ENCODE measurements at places on chromosomes 16 and 17. TPM values are rescaled to one million over a fixed set of nuclear protein-coding genes. Genes with fewer than 3 reads are reported as not detected.
A peak's percentile ranks its signal among the peaks of the same experiment; 100 is the strongest.

DNA sequence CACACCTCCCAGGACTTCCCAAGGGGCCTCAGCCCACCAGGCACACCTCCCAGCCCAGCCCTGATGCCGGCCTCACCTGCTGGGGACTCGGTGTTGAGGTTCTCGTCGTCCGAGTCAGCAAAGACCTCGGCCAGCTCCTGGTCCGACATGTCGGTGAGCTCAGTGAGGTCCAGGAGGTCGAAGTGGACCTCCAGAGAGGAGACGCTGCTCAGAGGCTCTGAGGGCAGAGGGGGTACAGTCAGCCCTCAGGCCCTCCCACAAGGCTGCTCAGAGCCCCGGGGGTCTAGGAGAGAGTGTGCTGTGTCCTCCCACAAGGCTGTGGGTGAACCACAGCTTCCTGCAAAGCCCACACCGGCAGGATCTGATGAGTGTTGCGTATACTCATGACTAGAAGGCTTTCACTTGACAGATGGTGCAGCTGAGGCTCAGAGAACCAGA lies 10.5 kb downstream of the DBNDD1 start:
- no peak overlapping the region for H3K27ac ChIP-seq
- no peaks in the 10 kb centered on the region for H3K27me3 ChIP-seq
- H3K36me3 ChIP-seq, result no peaks in the 10 kb centered on the region
- H3K4me3 ChIP-seq, result no peak overlapping the region
- H3K4me1 ChIP-seq, result no peaks in the 10 kb centered on the region

DNA sequence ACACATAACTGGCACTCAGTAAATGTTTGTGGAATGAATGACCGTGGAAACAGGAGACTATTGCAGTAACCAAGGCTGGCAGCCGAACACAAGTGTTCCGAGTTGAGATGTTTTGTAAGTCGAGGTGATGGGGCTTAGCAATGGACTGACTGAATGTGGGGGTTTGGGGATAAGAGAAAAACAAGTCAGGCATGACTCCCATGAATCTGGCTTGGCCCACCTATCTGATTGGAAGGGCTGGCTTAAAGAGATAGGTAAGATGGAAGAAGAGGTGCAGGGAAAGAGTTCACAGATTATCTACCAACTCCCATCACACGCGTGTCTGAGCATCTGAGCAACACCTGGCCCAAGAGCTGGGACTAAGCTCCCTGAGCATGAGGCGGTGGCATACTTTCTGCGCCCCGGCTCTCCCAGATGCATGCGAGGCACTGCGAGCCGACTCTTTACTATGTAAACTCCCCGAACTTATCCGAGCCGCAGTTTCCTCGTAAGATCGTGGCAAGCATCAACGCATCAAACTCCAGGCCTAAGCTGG lies 539 bp downstream of the IFT20 start:
- H3K36me3 ChIP-seq, result no peaks in the 10 kb centered on the region
- H3K4me3 ChIP-seq, result peak overlapping the region; percentile 49
- peak overlapping the region; percentile 94 for H3K27ac ChIP-seq
- H3K4me1 ChIP-seq, result peaks cover 64% of the 10 kb centered on the region

GRCh38 chr16:24996301-24996700 lies 18.9 kb downstream of the ARHGAP17 start:
- no peak for DNase-seq
- no peaks in the 10 kb centered on the region for H3K36me3 ChIP-seq
- no peak overlapping the region for H3K27ac ChIP-seq

- H3K4me1 ChIP-seq, result no peaks in the 10 kb centered on the region
- H3K4me3 ChIP-seq, result no peak overlapping the region
- no peak for DNase-seq
- no peak overlapping the region for H3K27ac ChIP-seq
These were observed 3.0 kb downstream of the CD79B start for GRCh38 chr17:63928966-63929695.

DNA sequence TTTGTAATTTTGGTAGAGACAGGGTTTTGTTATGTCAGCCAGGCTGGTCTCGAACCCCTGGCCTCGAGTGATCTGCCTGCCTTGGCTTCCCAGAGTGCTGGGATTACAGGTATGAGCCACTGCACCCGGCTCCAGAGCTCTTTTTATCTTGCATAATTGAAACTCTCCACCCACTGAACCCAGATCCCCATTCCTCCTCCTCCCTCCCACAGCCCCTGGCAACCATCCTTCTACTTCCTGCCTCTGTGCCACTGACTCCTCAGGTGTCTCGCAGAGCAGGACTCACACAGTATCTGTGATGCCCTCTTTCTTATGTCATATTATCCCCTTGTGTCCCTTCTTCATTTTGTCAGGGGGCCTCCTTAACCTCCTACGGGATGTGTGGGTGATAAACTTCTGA lies 340.7 kb downstream of the SLC39A11 start:
- no peaks in the 10 kb centered on the region for H3K36me3 ChIP-seq
- no peak for DNase-seq
- no peaks in the 10 kb centered on the region for H3K27me3 ChIP-seq

DNA sequence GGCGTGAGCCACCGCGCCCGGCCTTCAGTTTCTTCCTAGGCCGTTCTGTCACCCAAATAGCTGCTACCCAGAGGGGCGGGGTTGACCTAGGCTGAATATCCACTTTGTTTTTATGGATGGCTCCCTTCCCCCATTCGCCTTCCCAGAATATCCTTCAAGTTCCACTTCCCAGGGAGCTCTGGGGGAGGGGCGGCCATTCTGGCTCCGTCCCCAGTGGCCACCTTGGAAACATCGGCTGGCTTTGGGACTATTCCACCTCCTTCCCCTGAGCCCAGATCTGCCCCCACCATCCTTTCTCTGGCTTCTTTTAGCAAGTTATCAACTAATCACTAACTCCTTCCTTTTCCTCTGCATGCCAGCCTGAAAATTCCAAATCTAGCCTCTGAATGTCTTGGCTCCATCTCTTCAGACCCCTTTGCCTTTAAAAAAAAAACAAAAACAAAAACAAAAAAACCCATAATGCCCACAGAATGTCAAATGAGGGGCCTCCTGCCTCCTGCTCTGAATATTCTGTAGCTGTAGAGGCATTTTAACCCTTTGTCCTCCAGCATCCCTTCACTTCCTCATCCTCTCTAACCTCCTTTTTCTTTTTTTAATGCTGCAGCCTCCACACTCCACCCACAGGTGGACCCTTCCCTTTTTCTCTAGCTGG lies 6.4 kb downstream of the ATP1B2 start:
- H3K4me1 ChIP-seq, result no peaks in the 10 kb centered on the region
- H3K27me3 ChIP-seq, result no peaks in the 10 kb centered on the region
- no peaks in the 10 kb centered on the region for H3K36me3 ChIP-seq

DNA sequence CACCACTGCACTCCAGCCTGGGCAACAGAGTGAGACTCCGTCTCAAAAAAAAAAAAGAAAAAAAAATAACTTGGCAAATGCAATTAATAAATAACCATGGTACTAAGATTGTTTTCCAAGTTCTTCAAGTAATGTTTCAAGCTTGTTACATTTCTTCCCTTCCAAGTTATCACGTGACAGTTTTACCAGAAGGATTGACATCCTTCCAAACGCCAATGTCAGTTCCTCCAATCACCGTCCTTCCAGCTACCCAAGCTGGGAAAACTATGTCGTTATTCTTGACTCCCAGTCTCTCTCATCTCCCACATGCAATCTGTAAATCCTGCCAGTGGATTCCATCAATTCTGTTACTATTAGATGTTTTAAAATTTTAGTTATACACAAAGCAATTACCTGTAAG lies 3.9 kb upstream of the PHAF1 start:
- H3K27me3 ChIP-seq, result no peaks in the 10 kb centered on the region
- no peak overlapping the region for H3K4me3 ChIP-seq
- H3K4me1 ChIP-seq, result peaks cover 17% of the 10 kb centered on the region
- H3K36me3 ChIP-seq, result no peaks in the 10 kb centered on the region
- no peak overlapping the region for H3K27ac ChIP-seq

DNA sequence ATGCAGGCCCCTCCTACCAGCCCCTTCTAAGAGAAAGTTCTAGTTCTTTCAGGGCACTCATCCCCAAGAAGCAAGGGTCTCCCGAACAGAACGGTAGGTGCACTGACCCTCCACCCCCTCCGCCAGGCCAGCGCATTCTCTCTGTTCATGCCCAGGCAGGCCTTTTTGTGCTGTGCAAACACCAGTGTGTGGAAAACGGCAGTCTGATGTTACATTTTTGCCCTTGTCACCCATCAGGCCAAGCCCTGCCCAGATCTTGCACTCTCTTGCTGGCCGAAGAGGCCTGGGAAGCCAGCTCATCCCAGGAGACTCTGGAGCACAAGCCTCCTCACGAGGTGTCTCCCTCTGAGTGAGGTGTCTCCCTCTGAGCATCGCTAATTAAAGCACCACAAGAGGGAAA lies 16.1 kb upstream of the MTSS2 start:
- DNase-seq, result no peak
- H3K4me1 ChIP-seq, result no peaks in the 10 kb centered on the region
- no peaks in the 10 kb centered on the region for H3K27me3 ChIP-seq

- H3K36me3 ChIP-seq, result no peaks in the 10 kb centered on the region
- peak; percentile 50 for DNase-seq
- no peaks in the 10 kb centered on the region for H3K27me3 ChIP-seq
- no peak overlapping the region for H3K27ac ChIP-seq
- H3K4me3 ChIP-seq, result no peak overlapping the region
These were observed 306.3 kb downstream of the CNTNAP4 start for GRCh38 chr16:76583466-76583865.

DNA sequence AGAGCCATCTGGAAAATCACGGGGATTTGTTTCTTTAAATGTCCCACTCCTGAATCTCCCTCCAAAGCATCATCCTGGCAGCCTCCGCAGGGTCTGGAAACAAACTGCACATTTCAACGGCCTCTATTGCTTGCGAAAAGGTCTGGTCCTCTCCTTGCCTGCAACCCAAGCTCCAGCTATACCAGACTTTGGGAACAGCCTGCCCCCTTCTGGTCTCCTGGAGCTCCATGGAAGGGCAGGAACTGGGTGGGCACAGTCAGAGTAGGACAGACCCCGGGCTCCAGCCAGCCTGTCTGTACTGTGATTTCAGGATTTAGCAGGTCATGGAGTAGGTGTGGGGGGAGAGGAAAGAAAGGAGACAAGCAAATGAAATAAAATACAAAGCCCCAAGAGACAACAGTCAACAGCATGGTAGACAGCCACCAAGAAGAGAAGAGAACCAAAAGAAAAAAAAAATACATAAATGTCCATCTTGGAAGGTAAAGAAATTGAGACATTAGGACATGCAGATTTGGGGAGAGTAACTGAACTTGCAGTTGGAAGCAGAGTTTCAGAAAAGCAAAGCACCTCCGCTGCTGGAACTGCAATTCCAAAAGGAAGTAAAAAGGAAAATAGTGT lies 2.7 kb downstream of the XYLT1 start:
- H3K4me1 ChIP-seq, result peaks cover 33% of the 10 kb centered on the region
- no peak overlapping the region for H3K4me3 ChIP-seq
- H3K36me3 ChIP-seq, result no peaks in the 10 kb centered on the region
- H3K27ac ChIP-seq, result no peak overlapping the region
- DNase-seq, result peak; percentile 66

DNA sequence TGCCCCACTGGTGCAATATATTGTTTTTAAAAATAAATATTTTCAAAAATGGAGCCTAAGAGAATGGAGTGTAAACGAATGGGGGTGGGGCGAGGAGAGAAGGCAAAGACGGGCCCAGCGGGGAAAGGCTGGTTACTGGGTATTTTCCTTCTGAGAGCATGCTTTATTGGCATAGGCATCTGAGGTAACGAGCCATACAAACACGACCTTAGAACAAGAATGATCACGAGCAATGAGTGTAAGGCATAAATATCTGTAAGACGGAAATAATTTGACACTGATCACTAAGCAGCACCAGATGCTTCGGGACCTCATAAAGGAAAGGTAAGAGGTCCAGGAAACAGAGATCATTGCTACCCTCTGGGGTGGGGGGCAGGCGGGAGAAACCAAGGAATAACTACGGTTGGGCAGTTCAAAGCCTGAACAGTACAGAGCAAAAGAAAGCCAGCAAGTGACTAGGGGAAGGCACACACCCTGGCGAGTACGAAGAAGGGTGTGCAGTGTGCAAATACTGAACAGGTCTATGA lies 959 bp downstream of the SSH2 start:
- H3K27me3 ChIP-seq, result no peaks in the 10 kb centered on the region
- peak overlapping the region; percentile 98 for H3K27ac ChIP-seq

Gene TMEM107
- total RNA-seq, result 7.6 TPM

Gene CTU2
- 5.7 TPM for total RNA-seq

All from body of pancreas (tissue), 4 donors.